ENCODE measurements at places on chromosomes 16 and 17.

GRCh38 chr17:28166478-28166877 lies 124.0 kb downstream of the NLK start:
- DNase-seq: no peak

- no peak for DNase-seq
Observed at GRCh38 chr16:50302472-50303005, 36.2 kb downstream of the ADCY7 start.

DNA sequence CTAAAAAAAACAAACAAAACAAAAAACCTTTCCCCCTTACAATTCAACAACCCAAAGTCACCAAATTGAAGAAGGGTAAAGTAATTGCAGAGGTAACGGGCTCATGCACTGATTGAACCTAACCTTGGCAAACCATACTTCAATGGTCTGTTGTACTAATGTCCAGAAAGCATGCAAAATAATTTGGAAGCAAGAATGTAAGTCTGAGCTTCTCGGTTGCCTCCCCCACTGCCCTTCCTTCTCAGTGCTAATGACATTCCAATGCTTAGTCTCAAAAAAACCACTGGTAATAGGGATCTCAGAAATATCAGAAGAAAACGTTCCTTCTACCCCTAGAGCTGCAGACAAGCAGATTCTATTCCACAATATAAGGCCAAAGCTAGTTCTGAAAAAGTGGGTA lies 15.8 kb downstream of the KRABD2 start:
- no peak for DNase-seq

- no peak for DNase-seq
Observed at GRCh38 chr17:59067756-59068155, 38.9 kb downstream of the TRIM37 start.
